ENCODE measurements at places on chromosomes 3 and 15. TPM values are rescaled to one million over a fixed set of nuclear protein-coding genes. Genes with fewer than 3 reads are reported as not detected.

DNA sequence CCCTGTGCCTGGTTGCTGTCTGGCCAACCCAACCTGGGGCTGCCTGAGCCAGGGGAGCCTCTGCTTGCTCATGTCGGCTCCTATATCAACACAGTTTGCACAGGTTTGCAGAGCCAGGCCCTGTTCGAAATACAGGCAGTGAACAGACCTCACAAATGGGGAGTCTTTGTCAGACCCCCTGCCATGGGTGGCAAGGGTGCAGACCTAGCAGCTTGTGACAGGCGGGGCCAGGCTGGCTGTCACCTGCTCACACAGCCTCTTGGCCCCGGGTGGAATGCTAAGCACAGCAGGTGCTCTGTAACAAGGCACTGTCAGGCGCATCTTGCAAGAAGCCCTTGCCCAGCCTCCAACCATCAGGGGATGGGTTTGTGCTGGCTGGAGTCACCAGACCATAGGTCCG lies 47.3 kb downstream of the BDH1 start:
- no peak for DNase-seq

The IQCF5 gene
- total RNA-seq: not detected

DNA sequence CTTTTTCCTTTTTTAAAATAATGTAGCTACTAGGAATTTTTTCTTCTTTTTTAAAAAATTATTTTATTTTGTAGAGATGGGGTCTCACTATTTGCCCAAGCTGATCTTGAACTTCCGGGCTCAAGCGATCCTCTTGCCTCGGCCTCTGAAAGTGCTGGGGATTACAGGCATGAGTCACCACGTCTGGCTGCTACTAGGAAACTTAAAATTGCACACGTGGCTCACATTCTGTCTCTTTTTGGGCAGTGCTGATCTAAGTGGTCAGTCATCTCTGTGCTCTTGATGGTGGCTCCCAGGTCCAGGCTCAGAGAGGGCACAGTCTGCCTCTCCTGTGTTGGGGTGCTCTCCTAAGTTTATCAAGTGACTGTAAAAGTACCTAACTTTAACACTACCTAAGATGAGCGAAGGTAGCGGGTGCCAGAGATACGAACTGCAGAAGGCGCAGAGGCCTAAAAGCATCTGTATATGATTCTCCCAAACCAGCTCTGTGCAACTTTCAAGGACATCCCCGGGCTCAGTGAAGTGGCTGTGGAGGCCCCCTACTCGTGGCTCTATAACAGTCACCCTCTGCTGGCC lies 52.9 kb upstream of the SEC13 start:
- DNase-seq: no peak

- no peak for DNase-seq
Measured at GRCh38 chr3:99627062-99627826, 11.2 kb upstream of the COL8A1 start.

- DNase-seq: no peak
Measured at GRCh38 chr3:81829937-81830336, 68.5 kb upstream of the GBE1 start.

DNA sequence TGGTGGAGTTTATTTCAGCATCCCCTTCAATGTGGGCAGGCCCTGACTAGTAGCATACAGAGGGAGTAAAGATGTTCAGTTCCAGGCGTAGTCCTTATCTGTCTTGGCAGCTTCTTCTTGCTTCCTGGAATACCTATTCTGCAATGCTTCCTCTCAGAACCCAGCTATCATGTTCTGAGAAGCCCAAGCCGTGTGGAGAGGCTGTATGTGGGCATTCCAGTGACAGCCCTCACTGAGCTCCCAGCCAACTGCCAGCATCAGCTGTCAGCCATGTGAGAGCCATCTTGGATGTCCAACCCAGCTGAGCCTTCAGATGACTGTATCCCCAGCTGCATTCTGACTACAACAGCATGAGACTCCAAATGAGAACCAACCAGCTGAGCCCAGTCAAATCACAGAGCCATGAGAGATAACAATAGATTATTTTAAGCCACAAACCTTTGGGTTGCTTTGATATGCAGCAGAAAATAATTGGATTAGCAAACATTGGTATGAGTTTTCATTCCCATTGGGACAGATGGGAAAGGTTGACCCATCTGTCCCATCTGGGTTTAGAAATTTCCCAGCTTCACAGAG lies 8.4 kb upstream of the CMTM7 start:
- DNase-seq: no peak

DNA sequence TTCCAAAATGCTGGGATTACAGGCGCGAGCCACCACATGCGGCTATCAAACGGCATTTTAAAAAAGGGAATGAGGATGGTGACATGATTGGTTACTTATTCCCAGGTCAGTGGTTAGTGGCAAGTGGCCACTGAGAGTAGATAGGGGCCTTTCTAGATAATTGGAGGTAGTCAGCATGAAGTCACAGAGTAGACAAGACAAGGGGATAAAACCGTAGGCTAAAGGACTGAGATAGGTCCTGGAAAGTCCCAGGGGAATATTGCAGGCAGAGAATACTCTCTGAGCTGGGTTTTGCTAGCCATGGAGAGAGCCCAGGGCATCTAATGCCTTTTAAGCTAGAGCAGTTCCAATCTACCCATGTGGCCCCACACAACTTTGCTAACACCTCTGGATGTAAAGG lies 52.2 kb downstream of the KCNAB1 start:
- DNase-seq: no peak

GRCh38 chr15:100544338-100544841 lies 15.6 kb upstream of the CERS3 start:
- no peak for DNase-seq

The LRTM1 gene
- total RNA-seq: not detected

DNA sequence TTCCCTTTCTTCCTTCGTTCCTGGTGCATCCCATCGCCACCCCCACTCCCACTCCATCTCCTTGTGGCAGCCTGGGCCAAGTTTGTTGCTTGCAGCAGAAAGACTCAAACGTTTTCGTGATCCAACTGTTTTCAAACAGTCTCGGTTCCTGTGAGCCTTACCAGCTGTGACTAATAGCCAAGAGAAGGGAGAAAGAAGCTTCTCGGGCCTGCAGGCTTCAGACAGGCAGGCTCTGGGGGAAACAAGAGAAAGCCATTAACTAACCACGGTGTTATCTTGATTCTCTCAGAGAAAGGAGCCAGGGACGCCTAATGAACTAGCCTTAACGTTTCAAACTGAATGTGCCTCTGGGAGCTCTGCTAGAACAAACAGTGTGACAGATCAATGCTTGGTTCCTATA lies 742.0 kb downstream of the NR2F2 start:
- no peak for DNase-seq

- DNase-seq: no peak
Measured at GRCh38 chr15:65323071-65323511, 18.6 kb downstream of the RNU5B-1 start.

DNA sequence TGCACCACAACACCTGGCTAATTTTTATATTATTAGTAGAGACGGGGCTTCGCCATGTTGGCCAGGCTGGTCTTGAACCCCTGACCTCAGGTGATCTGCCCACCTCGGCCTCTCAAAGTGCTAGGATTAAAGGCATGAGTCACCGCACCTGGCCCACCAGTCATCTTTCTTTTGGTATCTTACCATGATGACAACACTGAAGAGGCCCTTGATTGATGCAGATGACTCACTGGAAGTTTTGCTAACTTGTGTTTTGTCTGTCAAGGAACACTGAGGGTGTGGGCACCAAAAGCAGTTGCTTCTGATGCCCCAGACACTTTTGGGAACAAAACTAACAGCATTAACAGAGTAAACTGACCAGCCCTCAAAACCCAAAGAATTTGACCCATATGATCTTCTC lies 88.3 kb downstream of the MYO5A start:
- DNase-seq: no peak

- no peak for DNase-seq
Measured at GRCh38 chr3:72510247-72510646, 338.0 kb downstream of the SHQ1 start.

DNA sequence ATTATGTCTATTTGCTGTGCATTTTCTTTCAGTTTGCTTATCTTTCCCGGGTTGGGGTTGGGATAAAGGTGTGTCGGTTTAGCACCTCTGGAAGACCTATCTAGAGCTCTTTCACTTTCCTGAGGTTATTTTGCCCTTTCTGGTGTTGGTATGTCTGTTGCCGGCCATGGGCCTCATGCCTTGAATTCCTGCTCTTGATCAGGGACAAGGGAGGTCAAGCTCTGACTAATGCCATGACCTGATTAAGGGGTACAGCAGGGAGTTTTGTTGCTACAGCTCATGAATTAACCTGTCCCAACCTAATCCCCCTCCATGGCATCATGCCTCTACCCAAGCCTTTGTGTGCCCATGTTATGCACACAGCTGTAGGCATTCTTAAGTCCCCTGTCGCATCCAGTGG lies 70.5 kb upstream of the GOLGA6B start:
- DNase-seq: no peak

GRCh38 chr3:117519776-117520175 lies 810.2 kb downstream of the TUSC7 start:
- no peak for DNase-seq

DNA sequence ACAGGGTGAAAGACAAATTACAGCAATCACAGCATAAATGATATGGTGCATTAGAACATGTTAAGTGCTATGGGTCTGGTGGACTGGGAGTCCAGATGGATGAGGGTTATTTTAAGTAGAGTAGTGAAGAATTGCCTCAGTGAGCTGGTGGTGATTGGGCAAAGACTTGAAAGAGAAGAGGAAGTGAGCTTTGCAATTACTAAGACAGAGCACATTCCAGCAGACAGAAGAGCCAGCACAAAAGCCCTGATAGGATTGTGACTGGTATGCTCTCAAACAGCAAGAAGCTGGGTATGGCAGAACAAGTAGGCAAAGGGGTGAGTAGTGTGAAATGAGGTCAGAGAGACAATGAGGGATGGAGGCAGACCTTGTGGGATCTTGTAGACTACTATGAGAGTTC lies 2.1 kb upstream of the ACKR4 start:
- DNase-seq: no peak
